Pulmonary artery endothelial cell (primary cell): ENCODE measurements at places on chromosomes 13 and 19.

- DNase-seq = no peak
Measured at GRCh38 chr19:1394252-1395193, 6.8 kb downstream of the GAMT start.

- no peak for DNase-seq
Measured at GRCh38 chr19:51010066-51010795, 8.8 kb upstream of the KLK8 start.

GRCh38 chr19:36719687-36720556 lies 32.5 kb downstream of the ZNF567 start:
- no peak for DNase-seq

- DNase-seq = no peak
Measured at GRCh38 chr13:49638030-49638743, 9.9 kb downstream of the ARL11 start.

DNA sequence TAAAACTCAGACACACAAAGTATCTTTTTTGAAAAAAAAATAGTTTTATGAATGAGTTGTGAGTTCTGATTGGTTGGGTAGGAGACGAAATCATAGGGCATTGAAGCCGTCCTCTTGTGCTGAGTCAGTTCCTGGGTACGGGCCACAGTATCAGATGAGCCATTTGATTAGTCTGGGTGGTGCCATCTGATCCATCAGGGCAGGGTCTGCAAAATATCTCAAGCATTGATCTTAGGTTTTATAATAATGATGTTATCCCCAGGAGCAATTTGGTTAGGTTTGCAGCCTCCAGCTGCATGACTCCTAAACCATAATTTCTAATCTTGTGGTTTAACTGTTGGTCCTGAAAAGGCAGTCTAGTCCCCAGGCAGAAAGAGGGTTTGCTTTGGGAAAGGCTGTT lies 1310.6 kb downstream of the SLITRK1 start:
- no peak for DNase-seq

DNA sequence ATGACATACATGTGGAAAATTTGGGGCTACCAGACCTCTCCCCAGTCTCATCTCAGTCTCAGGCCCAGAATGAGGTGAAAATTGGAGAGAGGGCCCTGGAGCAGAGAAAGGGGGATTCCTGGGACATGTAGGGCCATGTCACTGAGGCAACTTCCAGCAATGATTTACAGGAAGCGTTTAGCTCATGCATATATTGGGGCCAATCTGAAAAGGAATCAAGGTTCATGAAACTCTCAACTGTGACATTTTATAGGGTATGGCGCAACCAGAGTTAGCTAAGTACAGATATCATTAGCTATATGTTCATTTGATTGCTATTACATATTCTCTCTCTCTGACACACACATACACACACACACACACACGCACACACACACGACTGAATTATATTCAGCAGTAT lies 86.3 kb downstream of the RNASEH2B start:
- DNase-seq = no peak

DNA sequence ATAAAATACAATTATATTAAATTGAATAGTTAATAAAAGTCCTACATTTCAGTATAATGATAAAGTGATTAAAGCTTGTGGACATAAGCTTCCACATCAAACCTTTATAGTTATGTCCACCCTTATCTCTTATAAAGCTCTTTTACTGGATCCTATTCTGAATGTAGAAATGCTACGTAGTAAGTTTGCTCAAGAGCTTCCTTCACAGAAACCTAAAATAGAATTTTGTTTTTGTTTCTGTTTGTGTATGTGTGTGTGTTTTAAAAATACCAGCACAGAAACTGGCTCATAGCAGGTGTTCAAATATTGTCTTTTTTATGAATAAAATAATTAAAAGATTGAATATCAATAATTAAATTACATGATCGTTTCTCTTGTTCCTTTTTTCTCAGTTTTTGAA lies 21.0 kb upstream of the UFM1 start:
- no peak for DNase-seq

DNA sequence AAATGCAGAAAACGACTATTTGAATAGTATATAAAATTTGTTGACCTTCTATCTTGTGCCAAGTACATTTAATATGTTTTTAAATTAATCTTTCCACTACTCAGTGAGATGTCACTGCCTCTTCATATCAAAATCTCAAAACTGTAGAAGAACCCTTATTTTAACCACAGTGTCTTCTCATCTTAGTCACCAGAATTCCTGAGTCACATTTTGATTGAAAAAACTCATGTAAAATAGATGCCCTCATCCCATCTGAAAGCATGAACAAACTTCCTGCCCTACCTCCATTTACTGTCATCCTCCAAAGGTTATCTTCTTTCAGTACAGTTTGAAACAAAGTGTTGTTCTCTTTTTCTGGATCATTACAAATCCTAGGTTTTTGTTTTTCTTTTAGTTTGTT lies 1215.4 kb downstream of the PCDH9 start:
- no peak for DNase-seq

DNA sequence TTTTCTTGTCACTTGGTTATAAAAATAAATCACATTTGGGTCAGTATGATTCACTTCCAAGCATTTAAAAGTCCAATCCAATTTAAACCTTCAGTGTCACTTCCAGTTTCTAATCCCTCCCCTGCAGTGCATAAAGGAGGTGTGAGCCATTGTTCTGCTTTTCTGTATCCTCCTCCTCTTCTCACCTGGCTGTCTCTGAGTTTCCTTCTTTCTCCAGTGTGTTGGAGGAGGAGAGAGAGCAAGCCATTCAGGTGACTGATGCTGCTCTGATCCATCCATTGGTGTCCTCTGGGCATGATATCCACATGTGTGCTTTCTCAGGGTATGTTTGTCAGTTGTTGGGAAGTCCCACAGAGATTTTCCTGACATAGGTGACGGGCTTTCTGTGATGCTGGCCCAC lies 1.2 kb downstream of the NUDT15 start:
- no peak for DNase-seq

- DNase-seq = no peak
Measured at GRCh38 chr13:98446234-98446621, 130.7 kb downstream of the STK24 start.

DNA sequence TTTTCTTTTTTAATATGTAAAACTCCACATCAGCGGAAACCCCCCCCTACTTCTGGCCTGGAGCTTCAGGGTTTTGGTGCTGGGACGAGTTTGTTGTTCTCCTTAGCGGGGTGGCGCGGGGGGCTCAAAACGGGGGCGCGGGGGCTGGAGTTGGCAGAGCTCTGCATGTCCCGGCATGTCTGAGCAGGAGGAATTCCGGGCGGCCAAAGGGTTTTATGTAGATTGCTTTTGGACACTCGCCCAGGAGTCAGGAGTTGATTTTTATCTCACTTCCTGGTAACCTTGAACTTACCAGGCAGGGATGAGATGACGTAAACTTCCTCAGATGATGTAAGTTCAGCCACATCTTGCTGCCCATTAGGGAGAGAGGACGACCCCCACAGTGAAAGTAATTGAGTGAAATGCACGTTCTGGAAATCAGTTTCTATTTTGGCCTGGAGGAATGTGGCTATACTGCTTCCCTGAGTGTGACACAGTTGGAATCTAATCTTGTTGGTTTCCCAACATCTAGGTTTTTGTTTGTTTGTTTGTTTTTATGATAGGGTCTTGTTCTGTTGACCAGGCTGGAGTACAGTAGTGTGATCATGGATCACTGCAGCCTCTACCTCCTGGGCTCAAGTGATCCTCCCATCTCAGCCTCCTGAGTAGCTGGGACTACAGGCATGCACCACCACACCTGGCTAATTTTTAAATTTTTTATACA lies 21.0 kb upstream of the GDF15 start:
- peak; percentile 99 for DNase-seq

DNA sequence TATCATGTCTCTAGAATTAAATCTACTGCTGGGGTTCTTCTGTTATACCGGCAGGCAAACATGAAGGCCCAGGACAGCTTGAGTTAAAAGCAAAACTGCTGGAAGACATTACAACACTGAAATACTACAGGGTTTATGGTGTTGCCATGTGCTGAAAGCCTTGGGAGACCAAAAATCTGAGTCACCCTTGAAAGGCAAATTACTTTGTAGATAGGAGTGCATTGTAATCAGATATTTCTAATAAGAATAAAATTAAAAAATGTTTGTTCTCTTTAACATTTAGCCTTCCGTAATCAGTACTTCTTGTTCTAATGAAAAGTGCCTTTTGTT lies 181.3 kb downstream of the PCDH9 start:
- DNase-seq = no peak

DNA sequence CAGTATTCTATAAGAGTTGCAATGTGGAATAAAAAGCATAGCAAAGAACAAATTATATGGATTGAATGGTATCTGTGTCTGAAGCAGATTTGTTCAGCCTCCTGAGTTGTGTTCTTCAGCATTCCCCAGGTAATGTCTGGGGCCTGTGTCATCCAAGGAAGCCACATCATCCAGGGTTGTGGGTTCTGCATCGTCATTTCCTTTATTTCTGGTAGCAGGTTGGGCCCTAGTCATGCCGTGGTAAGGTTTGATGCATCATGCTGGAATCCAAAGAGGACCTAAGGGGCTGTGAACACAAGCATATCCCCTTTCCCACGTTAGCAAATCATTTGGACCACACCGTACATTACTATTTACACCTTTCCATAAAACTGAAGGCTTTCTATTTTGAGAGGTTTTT lies 131.0 kb upstream of the ZNF91 start:
- no peak for DNase-seq

GRCh38 chr19:27974082-27974513 lies 1238.9 kb downstream of the UQCRFS1 start:
- no peak for DNase-seq

DNA sequence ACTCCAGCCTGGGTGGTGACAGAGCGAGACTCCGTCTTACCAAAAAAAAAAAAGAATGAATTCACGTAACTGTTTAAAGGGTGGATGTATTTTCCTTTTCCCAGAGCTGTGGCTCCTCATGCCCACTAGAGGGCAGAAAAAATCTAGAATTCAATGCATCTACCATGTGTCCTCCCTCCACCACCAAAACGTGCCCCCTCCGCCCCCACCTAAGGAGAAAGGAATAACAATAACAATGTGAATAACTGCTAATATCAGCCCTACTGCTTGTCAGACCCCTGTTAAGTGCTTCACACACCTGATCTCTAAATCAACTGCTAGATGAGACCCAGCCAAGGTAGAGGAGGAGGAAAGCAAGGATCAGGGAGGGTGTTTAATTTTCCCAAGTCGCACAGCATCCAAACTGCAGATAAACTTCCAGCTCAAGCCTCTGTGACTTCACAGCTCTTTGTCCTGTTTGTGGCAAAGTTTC lies 20.2 kb upstream of the PNMA8B start:
- no peak for DNase-seq

- DNase-seq = no peak
Measured at GRCh38 chr13:92805766-92806165, 420.8 kb upstream of the GPC6 start.
